Inflammatory macrophage treated with lipopolysaccharide for 4 hours (primary cell): ENCODE measurements at places on chromosomes 1 and 21.

- no peak for DNase-seq
Observed at GRCh38 chr1:16380868-16381267, 13.8 kb downstream of the SZRD1 start.

- DNase-seq = no peak
Observed at GRCh38 chr1:240621249-240621648, 9.3 kb upstream of the GREM2 start.

- no peak for DNase-seq
Observed at GRCh38 chr1:245894843-245895242, 612.2 kb downstream of the SMYD3 start.

DNA sequence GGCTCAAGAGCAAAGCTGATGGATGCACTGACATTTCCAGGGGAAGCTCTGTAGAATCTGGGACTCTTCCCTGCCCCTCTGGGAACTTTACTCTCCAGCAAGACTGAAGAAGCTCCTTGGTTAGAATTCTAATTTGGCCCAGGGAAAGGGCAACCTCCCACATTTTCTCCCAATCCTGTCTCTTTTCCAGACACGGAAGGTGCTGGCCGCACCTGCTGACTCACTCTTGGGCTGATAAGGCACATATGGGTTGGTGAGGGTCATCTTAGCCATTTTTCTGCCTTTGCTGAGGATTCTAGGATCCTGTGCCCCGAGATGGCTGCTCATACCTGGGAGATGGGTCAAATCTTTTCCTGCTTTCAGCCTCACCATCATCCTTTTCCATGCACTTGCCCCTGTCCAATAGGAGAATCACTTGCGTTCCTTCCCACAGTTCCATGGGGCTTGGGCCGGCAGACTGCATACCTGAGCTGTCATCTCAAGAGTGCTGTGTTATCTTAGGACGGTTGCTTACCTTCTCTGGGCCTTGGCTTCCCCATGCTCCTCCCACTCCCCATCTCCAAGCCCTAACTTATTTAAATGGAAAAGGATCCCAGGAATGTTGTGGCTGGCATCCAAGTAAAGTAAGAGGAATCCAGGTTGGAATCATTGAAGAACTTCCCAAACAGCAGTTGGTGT is 1.3 kb downstream of the TINAGL1 start:
- no peak for DNase-seq

DNA sequence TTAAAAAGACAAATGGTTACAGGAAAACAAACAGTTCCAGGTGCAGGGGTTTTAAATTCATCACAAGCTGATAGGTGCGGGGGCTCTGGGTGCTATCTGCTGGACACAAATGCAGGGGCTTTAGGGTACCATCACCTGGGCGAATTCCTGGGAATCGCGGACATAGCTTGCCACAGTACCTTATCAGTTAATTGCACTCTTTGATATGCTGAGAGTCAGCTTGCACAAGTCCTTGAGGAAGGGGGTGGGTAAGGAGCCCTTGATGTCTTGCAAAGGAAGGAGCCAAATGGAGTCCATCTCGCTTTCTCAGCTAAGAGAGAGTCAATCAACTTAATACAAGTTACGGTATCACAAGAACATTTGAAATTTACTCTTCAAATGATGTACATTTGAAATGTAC is 25.4 kb upstream of the TMEM54 start:
- DNase-seq = no peak

GRCh38 chr1:179865377-179865776 is 12.2 kb downstream of the TOR1AIP2 start:
- DNase-seq = no peak

DNA sequence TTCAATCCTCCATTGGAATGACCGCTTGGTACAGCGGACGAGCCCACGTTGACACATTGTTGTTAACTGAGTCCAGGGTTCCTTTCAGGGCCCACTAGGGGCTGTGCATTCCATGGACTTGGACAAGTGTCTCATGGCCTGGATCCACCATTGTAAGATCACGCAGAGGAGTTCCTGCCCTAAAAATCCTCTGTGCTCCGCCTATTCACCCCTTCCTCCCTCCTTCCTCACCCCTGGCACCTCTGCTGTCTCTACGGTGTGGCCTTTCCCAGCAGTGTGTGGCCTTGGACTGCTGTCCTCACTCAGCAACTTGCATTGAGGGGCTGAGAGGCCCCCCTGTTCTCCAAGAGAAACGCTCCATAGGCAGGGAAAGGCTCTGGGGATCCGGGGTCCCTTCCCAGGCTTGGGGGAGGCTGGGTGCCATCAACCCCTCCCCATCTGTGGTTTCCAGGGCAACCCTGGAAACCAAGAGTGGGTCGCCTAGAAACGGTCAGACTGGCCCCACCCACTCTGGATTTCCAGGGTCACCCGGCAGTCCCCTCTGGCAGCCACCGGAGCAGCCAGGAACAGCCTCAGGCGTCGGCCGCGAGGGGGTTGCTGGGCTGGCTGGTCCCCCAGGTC is 50.9 kb downstream of the MEGF6 start:
- no peak for DNase-seq

GRCh38 chr1:235549351-235550139 is 45.3 kb upstream of the B3GALNT2 start:
- no peak for DNase-seq

- DNase-seq = no peak
Observed at GRCh38 chr1:101971304-101971703, 25.4 kb downstream of the OLFM3 start.

DNA sequence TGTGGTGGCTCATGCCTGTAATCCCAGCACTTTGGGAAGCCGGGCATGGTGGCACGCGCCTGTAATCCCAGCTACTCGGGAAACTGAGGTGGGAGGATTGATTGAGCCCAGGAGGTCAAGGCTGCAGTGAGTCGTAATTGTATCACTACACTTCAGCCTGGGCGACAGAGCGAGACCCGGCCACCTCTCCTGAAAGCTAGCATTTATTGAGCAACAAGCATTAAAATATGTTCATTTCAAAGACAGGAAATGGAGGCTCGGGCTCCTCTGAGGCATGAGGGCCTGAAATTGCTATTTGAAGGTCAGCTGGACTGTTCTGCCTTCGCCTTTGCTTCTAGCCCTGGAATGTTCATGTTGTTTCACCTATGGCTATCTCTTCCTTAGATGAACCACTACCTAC is 34.5 kb downstream of the SPATA21 start:
- DNase-seq = no peak

DNA sequence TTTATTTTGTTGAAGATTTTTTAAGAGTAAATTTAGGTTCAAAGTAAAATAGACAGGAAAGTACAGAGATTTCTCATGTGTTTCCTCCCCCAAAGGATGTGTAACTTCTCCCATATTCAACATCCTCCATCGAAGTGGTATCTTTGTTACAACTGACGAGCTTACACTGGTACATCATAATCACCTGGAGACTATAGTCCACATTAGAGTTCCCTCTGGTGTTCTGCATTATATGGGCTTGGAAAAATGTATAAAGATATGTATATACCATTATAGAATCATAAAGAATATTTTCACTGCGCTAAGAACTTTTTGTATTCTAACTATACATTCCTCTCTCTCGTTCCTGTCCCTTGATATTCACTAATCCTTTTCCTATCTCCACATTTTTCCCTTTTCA is 203.7 kb downstream of the AMY1C start:
- no peak for DNase-seq

GRCh38 chr1:212010004-212010403 is 25.4 kb downstream of the INTS7 start:
- no peak for DNase-seq

DNA sequence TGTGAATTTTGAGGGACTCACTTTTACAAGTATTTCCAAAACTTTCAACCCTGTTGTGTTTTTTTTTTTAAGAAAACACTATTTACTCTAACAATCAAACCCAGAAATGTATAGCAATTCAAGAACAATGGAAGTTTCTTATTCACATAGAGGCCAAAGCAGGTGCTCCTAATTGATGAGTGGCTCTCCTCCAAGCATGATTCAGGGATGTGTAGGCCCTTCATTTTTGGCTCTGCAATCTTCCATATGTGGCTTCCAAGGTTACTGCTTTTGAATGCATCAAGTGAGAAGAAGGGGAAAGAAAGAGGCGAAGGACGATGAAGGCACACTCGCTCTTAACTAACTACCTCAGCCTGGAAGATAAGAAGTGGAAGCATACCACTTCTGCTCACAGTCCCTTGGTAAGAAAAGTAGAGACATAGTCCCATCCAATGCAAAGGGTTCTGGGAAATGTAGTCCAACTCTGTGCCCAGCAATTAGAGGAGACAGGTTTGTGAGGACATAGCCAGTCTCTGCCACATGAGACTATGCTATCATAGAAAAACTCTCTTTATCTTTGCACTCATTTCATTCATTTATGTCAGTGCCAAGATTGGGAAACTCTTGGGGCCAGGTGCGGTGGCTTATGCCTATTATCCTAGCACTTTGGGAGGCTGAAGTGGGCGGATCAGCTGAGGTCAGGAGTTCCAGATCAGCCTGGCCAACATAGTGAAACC is 46.0 kb downstream of the OPTC start:
- no peak for DNase-seq
